ENCODE measurements at places on chromosomes 7 and 10. TPM values are rescaled to one million over a fixed set of nuclear protein-coding genes. Genes with fewer than 3 reads are reported as not detected.

DNA sequence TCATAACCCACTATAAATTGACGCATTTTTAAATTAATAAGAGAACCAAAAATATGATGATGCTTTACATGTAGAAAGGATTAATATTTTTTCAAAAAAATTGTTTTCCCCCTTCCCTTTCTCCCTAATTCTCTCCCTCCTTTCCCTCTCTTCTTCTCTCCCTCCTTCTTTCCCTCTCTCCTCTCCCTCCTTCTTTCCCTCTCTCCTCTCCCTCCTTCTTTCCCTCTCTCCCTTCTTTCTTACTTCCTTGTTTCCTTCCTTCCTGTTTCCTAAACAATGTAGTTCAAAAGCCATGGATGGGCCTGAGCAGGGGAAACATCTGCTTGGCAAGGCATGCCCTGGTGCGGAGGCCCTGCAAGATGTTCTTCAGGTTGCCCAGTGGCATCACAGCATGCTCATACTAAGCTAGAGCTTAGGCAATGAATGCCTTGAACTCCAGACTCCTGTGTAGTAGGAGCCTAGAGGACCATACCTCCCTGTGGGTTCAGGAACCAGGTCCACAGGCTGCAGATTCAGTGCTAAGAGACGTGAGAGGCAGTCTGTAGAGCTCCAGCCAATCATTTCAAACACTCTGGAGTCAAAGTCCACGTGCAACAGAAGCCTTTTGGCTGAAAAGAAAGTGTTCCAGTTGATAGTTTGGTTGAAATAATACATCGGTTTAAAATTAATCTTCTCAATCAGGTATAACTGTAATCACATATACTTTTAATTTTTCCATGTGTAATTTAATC lies 20.1 kb upstream of the MRPS17 start:
- no peaks in the 10 kb centered on the region for H3K27me3 ChIP-seq
- H3K4me3 ChIP-seq, result no peak overlapping the region
- H3K36me3 ChIP-seq, result no peaks in the 10 kb centered on the region
- H3K27ac ChIP-seq, result no peak overlapping the region

- no peak overlapping the region for H3K4me3 ChIP-seq
- no peaks in the 10 kb centered on the region for H3K27me3 ChIP-seq
- H3K4me1 ChIP-seq, result peaks cover 2% of the 10 kb centered on the region
- no peak for DNase-seq
- no peaks in the 10 kb centered on the region for H3K36me3 ChIP-seq
Measured at GRCh38 chr7:44196450-44196872, 4.3 kb upstream of the YKT6 start.

- H3K4me1 ChIP-seq, result peaks cover 12% of the 10 kb centered on the region
- H3K4me3 ChIP-seq, result no peak overlapping the region
- H3K27ac ChIP-seq, result no peak overlapping the region
- H3K27me3 ChIP-seq, result no peaks in the 10 kb centered on the region
- H3K36me3 ChIP-seq, result no peaks in the 10 kb centered on the region
- no peak for DNase-seq
Measured at GRCh38 chr7:2721842-2722241, 33.8 kb downstream of the AMZ1 start.

DNA sequence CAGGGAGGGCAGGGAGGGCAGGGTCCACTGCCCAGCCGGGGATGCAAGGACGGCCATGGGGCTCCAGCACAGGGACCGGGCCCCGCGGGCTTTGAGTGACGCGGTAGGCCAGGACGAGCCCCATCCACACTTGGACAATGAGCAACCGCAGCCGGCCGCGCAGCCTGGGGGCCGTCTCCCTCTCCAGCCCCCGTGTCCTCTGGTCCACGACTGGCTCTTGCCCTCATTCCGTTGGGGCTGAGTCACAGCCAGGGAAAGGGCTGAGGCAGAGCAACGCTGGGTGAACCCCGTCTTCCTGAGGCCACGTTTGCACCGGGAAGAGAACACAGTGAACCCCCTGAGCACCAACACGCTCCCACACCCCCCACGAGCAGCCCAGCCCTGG lies 23.7 kb downstream of the SHH start:
- no peak overlapping the region for H3K4me3 ChIP-seq
- H3K27me3 ChIP-seq, result no peaks in the 10 kb centered on the region
- peaks cover 5% of the 10 kb centered on the region for H3K36me3 ChIP-seq
- H3K27ac ChIP-seq, result no peak overlapping the region
- H3K4me1 ChIP-seq, result peaks cover 13% of the 10 kb centered on the region

Gene PNLIP
- not detected for total RNA-seq

- no peaks in the 10 kb centered on the region for H3K4me1 ChIP-seq
- no peaks in the 10 kb centered on the region for H3K27me3 ChIP-seq
- no peak overlapping the region for H3K27ac ChIP-seq
Measured at GRCh38 chr7:50640256-50640655, 75.1 kb upstream of the DDC start.

DNA sequence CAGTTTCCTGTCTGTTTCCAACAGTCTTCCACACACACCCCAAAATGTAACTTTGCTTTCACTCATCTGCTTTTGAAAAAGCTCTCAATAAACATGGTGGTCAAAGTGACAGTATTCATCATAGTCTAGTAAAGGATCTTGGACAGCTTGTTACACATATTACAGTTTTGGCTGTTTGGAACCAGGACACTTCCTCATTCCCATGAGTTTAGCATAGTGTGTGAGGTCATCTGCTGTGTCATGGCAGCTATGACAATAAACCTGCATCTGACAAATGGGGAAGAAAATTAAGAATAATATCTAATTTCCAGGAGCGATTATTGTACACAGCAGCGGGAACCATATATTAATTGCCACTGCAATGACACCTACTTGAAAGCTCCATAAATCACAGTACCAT lies 184.3 kb upstream of the SLC26A5 start:
- H3K4me3 ChIP-seq, result no peak overlapping the region
- no peaks in the 10 kb centered on the region for H3K27me3 ChIP-seq
- no peaks in the 10 kb centered on the region for H3K4me1 ChIP-seq
- H3K36me3 ChIP-seq, result no peaks in the 10 kb centered on the region
- DNase-seq, result no peak

Gene ASZ1
- total RNA-seq, result not detected

Gene CDHR3
- 8.8 TPM for total RNA-seq

Gene RET
- 7.9 TPM for total RNA-seq

Gene KDM7A
- 24.6 TPM for total RNA-seq

- no peaks in the 10 kb centered on the region for H3K27me3 ChIP-seq
- no peak overlapping the region for H3K4me3 ChIP-seq
- H3K4me1 ChIP-seq, result no peaks in the 10 kb centered on the region
Measured at GRCh38 chr10:1128115-1128514, 71.9 kb downstream of the WDR37 start.

DNA sequence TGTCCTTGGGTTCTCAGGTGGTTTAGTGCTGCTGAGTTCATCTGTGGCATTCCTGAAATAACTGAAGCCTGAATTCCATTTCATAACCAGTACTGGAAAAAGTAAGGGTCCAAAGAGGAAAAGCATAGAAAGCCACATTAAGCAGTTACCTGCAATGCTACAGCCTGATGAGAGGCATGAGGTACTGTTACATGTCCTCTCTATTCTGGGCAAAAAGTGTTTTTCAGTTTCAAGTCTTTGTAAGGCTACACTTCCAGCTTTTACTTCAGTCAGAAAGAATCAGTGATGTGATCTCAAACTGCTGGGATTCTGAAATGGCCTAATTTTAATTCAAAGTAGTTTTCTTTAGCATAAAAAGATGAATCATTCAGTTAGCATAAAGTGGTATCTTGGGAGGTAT lies 369.5 kb downstream of the PHF14 start:
- no peaks in the 10 kb centered on the region for H3K27me3 ChIP-seq
- H3K36me3 ChIP-seq, result no peaks in the 10 kb centered on the region
- no peak overlapping the region for H3K4me3 ChIP-seq
- H3K4me1 ChIP-seq, result no peaks in the 10 kb centered on the region

Data from vagina (tissue), 2 donors.